ENCODE measurements at places on chromosomes 6 and 20. TPM values are rescaled to one million over a fixed set of nuclear protein-coding genes. Genes with fewer than 3 reads are reported as not detected.

The SYNDIG1 gene
- 5.9 TPM for total RNA-seq

The GNMT gene
- 1.8 TPM for total RNA-seq

The SLC22A16 gene
- total RNA-seq = not detected

The NHSL1 gene
- 32.4 TPM for total RNA-seq

Data from H1 (cell line).